ENCODE measurements at places on chromosomes 3 and 15. TPM values are rescaled to one million over a fixed set of nuclear protein-coding genes. Genes with fewer than 3 reads are reported as not detected.

DNA sequence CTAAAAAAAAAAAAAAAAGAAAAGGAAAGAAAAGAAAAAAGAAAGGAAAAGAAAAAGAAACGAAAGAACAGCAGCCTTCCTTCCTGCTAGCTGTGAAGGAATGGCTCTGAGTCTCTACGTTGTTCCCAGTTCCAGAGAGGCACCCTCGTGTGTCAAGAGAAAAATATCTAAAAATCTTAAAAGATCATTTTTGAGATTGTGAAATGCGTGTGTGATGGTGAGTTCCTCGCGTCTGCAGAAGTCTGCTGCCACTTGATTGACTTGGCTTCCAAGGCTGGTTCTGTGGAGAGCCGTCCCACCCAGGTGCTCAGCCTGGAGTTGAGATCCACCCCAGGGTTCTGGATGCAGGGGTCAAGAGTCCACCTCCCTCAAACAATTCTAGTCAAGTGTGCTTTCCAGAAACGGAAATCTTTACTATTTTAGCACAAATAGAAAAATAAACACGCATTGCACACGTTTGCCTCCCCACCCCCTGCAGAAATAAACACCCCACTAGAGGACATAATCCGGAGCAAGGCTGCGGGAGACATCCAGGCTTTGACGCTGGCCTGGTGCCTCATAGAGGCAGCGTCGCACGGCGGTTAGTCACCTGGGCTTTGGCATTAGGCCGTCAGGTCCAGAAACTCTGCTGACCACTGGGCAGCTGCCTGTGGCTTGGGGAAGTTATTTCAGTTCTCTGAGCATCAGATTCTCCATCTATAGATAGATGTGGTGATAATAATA, 265.4 kb downstream of the FAM43A start:
- no peak for DNase-seq

GRCh38 chr3:84836961-84837360, 121.8 kb upstream of the CADM2 start:
- no peak for DNase-seq

DNA sequence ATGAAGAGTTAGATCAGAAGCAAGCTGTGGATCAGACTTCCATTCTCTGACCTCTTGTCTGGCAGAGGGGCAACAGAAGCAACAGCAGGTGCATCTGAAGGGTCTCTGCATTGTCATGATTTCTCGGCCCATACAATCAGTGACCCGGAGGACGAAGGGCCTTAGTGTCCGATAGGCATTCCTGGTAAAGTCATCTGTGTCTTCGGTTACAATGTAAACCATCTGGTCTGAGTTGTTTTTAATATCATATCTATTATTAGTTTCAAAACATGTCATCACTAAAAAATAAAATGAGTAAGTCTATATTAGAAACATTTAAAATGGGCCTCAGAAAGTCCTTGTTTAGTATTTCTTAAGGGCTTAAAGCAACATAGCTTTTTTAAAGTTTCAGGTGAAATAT, 38.8 kb upstream of the PLOD2 start:
- DNase-seq, result no peak

DNA sequence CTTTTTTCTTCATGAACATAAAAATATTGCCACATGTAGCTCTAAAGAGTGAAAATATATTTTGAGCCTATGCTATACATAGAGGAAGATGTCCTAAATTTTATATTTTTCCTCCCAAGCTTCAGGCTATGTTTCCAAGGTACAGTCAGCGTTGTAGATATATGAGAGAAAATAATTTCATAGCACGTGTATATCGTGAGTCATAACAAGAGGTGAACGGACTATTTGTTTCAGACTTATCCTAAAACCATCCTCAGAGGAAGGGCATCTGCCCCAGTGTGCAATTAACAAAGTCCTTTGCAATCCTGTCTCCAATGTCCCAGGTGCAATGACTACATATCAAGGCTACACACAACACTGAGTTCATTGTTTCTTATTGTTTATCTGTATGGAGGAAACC, 177.3 kb upstream of the ARRDC4 start:
- DNase-seq, result no peak

- DNase-seq, result no peak
Observed at GRCh38 chr15:94970802-94971201, 739.4 kb downstream of the MCTP2 start.

GRCh38 chr15:60350108-60350507, 47.7 kb downstream of the ANXA2 start:
- no peak for DNase-seq

- no peak for DNase-seq
Observed at GRCh38 chr3:4726549-4726948, 233.4 kb downstream of the ITPR1 start.

DNA sequence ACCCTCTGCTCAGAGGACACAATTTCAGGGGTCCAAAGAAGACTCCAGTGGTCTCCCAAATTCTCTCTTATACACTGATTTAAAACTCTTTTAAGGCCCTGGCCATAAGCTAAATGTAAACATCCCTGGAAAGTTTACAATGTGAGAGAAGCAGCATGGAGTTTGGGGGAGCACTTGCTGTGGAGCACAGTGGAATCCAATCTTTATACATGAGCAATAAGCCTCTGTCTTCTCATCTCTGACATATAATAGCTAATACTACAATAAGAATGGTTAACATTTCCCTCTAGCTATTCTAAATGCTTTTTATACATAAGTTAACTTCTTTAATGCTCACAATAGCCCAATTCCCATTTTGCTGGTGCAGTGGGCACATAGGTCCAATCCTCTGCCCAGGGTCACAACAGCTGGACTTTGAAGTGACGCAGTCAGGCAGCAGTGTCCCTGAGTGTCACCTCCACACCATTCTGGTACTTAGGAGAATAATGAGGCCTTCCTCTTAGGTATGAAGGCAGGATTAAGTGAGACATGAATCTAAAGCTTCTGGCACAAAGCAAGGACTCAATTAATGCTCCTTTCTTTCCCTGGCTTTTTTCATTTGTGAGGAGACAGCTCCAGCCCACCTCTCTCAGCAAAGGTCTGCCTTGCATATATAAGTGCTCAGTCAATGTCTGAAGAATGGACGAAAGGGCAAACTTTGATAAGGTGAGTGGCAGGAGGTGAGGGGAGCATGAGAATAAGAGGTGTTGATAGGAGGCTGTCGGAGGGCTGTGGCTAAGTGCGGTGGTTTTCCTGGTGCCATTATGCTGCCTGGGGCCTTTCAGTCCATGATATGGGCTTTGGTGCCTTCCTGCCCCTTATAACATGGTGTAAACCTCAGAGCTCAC, 26.3 kb downstream of the CCNL1 start:
- DNase-seq, result no peak

DNA sequence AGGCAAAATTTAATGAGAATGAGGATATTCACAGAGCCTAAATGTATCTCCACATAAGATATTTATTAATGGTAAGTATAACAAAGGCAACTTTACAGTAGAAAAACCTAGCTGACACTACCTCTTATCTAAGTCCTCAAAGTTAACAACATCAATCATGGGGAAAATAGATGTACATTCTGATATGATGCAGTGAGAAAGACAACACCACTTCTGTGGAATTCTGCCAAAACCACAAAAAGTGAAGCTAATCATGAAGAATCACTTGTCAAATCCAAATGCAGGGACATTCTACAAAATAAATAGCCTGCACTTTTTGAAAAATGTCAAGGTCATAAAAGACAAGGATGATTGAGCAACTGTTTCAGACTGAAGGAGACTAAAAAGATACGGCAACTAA, 27.5 kb upstream of the EOMES start:
- DNase-seq, result no peak

DNA sequence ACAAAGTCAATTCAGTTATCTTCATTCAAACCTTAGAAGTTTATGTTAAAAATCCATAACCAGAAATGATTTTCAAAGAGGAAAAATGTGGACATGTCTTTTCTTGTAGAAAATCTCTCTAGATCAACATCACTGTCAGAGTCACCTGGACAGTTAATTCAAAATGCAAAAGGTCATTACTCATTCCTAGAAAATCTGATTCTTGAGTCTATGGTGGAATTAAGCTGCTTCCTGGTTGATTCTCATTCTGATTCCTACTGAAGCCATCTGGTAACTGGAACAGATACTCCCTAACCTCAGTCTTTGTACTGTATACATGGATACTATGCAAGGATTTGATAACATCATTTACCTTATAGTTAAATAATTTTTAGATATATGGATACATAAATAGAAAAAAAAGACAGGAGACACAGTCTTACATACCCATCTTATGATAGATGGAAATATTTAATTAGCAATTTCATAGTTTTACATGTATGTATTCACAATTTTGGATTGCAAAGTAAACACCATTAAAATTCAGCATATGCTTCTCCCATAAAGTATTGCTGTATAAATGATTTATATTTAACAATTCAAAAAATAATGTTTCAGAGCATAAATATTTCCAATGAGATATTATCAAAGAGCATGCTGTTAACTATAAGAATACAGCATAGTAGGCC, 693.2 kb upstream of the CCDC54 start:
- DNase-seq, result no peak

- DNase-seq, result no peak
Observed at GRCh38 chr3:197546307-197547085, 9.3 kb downstream of the BDH1 start.

DNA sequence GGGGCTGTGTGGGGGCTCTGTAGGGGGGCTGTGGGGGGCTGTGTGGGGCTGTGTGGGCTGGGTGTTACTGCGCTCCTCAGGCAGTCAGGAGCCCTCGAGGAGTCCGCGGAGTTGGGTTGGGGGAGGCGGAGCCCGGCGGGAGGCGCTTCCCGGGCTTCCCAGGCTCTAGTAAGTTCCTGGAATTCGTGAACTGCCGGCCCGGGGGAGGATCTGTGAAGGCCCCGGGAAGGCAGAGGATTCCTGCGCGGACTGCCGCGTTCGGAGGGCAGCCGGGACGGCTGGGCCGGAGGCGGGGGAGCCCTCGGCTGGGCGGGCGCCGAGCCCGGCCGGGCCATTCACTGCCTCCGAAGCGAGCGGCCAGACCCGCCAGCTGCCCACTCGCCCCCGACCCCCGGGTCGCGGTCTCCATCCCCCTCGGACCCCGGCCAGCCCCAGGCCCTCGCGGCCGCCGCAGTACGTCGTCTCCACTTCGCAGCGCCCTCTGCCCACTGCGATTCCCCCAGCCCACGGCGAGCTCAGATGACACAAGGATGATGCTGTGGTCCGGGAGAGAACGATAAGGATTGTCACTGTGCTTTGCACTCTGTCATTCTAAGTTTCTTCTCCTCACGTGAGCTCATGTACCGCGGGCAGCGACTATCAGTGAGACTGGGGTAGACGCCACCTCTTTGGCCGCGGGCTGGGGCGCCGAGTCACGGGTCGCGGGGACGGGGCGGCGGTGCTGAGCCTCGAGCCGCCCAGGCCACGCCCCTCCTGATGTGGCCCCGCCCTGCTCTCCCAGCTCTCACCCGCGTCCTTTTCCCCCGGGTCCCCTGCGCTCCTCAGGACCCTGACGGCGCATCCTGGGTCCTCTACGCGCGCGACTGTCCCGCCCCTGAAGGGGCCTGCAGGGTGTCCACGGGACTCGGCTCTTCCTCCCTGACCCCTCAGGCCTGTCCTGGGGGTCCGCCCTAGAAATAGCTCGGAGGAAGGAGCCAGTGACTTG, 65.3 kb downstream of the KLF13 start:
- no peak for DNase-seq

DNA sequence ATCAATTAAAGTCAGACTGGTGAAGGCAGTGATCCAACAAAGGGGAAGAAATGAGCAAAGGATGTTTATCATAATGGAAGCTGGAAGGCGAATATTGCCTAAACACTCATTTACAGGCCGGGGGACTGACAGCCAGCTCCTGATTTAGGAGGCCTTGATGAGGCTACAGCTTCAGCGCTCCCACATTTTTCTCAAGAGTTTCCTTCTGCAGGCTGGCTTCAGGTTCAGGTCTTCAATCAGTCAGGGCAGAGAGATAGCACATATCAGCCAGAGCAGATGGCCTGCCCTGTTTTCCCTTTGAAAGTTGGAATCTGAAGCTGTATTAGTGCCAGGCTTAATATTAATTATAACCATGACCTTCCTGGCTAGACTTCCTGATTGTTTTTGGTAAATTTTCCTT, 218.9 kb downstream of the SV2B start:
- no peak for DNase-seq

GRCh38 chr3:52615166-52615565, 70.5 kb downstream of the PBRM1 start:
- no peak for DNase-seq

DNA sequence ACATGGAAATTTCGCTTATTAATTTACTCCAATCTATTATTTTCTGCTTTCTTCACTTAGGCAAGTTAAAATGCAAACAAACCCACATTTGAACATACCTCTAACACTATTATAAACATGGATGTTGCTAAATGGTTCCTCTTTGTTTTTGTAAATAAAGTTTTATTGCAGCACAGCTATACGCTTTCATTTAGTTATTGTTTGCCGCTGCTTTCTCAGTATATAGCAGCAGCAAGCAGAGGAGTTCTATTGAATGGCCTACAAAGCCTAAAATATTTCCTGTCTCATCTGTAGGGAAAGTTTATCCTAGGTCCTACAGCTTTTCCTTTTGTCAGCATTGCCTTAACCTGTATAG, 7.9 kb upstream of the CHD2 start:
- no peak for DNase-seq

DNA sequence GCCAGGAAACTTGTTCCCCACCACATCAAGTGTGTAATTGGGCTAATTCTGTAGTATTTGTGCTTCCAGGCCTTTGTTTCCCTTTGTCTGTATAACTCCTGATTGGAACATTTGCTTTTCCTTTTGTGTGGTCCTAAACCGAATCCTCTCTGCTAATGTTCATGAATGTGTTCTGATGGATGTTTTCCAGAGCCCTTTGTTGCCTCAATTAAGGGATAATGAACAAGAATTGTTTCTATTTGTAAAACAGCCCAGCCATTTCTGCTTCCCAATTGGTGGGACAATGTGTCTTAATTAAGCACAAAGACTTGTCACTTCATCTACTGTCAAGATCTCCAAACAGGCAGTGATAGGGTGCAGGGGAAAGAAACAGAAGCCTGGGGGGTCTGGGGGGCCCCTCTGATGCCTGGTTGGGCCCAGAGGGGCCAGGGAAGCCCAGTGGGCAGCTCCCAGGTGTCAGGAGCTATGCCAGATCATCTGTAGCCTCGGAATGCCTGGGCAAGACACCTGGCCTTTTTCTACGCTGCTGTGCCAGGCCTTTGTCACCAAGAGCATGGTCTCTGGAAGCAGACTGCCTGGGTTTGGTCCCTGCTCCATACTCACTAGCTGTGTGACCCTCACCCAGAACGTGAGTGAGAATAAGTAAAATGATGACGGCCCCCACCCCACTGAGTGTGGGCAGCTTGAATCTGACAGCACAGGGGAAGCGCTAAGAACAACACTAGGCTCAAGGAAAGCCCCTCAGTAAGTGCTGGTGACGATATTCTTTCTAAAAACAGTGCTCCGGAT, 116.6 kb upstream of the PRR20G start:
- DNase-seq, result no peak

- no peak for DNase-seq
Observed at GRCh38 chr3:4421121-4421520, 45.9 kb downstream of the SUMF1 start.

EAF2 gene
- 3.5 TPM for total RNA-seq

CELF6 gene
- not detected for total RNA-seq

ATP1B3 gene
- total RNA-seq, result 155 TPM

GPR160 gene
- total RNA-seq, result 2.6 TPM

CTSH gene
- total RNA-seq, result 14.1 TPM

SPSB4 gene
- not detected for total RNA-seq

PFN2 gene
- 158 TPM for total RNA-seq

WDR49 gene
- 0.20 TPM for total RNA-seq

RTP1 gene
- not detected for total RNA-seq

ROPN1B gene
- total RNA-seq, result not detected

Data from pulmonary artery endothelial cell (primary cell).